LNCaP clone FGC (cell line): ENCODE measurements at places on chromosomes 2 and 18.

DNA sequence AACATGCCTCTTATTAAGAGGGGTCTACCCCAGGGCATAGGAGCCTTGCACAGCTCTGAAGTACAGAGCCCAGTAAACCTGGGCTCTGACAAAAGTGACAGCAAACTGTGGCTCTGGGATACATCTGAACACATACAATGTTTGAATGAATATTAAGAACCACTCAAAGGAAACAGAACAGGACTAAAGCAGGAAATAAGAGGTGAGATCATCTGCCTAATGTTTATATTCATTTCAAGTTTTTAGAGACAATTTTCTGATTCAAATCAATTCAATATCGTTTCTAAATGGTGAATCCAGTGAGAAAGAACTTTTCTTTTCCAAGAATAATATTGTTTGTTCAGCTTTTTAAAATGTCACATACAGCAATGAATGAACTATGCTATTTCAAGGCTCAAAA, 136.7 kb upstream of the CAVIN2 start:
- no peak for DNase-seq

DNA sequence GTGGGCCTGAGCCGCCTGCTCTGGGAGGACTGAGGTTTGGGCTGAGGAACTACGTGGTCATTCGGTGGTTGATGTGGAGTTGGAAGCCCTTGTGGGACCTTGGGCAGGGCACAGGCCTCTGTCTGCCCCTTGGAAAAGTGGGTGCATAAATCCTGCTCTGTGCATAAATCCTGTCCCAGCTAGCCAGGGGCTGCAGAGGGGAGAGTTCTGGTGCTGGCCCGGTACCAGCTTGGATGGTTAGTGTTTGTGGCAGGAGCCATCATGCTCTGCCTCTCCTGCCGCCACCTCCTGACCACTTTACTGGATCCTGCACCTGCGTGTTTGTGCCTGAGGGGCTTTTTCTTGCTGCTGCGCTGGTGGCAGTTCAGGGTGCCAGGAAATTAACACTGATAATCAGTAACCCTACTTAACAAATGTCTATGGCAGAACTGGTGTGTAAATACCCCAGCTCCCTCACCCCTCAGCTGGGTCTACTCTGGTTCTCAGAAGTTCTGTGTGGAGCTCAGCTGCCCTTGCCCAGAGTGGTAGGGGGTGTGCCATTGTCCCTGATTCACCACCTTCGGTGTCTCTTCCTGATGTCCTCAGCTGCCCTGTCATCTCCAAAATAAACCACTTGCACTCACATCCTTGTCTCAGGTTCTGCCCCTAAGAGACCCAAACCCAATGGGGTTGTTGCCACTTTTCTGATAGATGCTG, 156.8 kb downstream of the GLI2 start:
- no peak for DNase-seq

DNA sequence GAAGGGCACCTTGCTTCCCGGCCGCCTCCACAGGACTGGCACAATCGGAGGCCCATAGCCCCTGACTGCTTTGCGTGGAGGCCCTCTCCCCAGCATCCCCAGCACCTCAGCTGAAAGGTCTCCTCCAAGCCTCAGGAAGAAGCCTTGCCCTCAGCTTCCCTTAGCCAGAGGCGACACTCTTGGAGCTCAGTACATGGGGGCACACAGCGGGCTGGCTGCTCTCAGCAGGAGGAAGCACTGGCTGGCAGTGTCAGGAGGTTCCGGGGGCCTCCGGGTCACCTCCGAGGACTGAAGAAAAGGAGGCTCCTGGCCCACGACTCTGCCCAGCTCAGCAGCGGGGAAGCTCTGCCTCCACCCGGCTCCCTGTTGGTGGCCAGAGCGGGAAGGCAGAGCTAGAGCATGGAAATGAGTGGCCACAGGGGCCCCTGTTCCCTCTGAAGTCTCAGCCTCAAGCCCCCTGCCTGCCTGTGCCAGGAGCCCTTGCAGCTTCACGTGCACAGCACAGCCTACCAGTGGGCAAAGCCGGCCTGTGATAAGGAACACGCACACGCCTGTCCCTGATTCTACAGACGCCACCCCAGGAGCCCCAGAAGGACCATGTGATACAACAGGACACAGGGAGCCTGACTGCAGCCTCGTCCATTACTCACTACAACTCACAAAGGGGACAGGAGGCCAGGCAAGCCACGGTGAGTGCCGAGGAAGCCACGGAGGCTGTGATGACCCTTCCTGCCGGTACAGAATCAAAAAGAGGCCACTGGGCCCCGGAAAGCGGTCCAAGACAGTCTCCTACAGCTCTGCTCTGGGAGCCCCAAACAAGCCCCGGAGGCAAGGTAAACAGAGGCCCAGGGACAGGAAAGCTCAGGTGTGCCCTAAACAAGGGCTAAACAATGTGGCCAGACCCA, 15.5 kb downstream of the HDAC4 start:
- DNase-seq = no peak

- DNase-seq = no peak
Measured at GRCh38 chr2:223920109-223920508, 25.0 kb downstream of the WDFY1 start.

DNA sequence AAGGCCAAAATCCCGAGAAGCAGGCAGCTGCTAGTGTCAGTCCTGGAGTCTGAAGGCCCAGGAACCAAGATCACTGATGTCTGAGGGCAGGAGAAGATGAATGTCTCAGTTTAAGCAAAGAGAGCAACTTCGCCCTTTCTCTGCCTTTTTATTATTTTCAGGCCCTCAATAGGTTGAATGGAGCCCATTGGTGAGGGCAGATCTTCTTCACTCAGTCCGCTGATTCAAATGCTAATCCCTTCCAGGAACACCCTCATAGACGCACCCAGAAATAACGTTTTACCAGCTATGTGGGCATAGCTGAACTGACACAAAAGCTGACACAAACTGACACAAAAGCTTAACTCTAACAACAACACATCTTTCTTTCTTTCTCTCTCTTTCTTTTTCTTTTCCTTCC, 78.0 kb upstream of the KCNJ3 start:
- DNase-seq = no peak

DNA sequence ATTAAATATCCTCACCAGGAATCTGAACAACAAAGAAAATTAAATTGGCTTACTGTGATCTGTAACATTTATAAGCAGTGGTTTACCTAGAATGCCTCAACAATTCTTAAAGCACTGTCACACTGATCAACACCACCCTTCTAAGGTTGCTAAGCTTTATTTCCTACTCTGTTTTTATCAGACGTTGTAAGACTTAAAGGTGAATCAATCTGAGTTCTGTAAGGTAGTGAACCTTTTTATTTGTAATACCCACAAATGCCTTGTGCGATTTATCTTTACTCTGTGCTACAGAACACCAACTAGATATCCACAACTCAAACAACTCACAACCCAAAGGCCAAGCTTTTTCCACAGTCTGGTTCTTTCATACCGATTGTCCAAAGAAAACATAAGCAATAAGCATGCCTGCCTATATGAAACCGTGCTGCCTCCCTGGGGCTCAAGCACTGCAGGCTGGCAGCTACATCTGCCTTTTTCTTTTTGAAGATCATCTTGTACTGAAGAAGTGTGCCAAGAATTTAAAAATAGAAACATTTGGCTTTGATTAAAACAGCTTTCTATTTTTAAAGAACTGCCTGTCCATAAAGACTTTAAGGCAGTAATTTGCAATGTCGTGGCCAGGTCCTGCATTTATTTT, 490.7 kb downstream of the NUP35 start:
- no peak for DNase-seq
